ENCODE measurements at places on chromosomes 11 and 22. TPM values are rescaled to one million over a fixed set of nuclear protein-coding genes. Genes with fewer than 3 reads are reported as not detected.

DEPDC7 gene
- total RNA-seq = 7.7 TPM

FAM227A gene
- total RNA-seq = 1.9 TPM

TEX12 gene
- 0.32 TPM for total RNA-seq

OR5B21 gene
- not detected for total RNA-seq

IL10RA gene
- not detected for total RNA-seq

SMTNL1 gene
- not detected for total RNA-seq

LDHA gene
- total RNA-seq = 586 TPM

ABTB2 gene
- total RNA-seq = 3.9 TPM
